ENCODE measurements at places on chromosomes 5 and 9.

- no peak for DNase-seq
These were observed 219.8 kb upstream of the MAP3K1 start for GRCh38 chr5:56595566-56595965.

DNA sequence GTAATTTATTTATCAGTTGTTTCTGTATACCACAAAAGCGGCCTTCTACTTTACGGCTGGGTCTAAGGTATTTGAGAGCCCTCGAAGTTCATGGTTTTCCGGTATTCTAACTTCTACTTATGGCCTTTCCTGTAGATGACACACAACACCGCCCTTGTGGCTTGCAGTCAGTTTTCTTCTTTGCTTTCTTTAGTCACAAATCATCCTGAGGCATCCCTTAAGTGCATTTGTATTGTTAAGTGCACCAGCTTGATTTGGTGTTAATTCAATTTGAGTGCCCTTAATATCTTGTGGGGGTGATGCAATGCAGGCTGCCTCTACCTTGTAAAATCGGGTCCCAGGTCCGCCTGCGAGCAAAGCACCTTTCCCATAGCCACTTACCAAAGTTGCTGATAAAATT, 511.9 kb downstream of the CCDC171 start:
- DNase-seq, result no peak

- DNase-seq, result no peak
These were observed 1098.7 kb upstream of the NUDT12 start for GRCh38 chr5:104661256-104661655.

GRCh38 chr5:91058155-91058554, 325.0 kb downstream of the ARRDC3 start:
- DNase-seq, result no peak

GRCh38 chr9:71859939-71860338, 51.1 kb downstream of the ABHD17B start:
- DNase-seq, result no peak
